ENCODE measurements at places on chromosomes 4 and X.

GRCh38 chrX:11970578-11971359 lies 167.5 kb upstream of the FRMPD4 start:
- DNase-seq = no peak

DNA sequence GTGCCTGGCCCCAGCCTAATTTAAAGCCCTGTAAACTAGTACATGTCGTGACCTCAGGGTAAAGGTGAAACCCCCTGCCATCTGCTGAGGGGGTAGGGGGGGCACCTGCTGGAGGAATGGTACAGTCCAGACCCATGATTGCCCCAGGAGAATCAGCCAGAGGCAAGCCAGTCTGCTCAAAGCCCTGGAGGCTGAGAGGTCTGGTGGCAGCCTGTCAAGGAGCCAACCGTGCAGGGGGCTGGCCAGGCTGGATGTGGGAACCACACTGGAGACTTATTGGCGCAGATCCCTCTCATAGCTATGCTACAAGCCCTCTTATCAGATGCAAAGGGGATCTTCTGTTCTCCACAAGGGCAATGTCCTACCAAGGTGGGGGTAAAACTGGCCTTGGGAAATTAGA lies 31.4 kb upstream of the PJA1 start:
- no peak for DNase-seq

GRCh38 chrX:122241959-122242358 lies 942.1 kb upstream of the GRIA3 start:
- no peak for DNase-seq

- DNase-seq = no peak
Observed at GRCh38 chr4:10584042-10584441, 100.5 kb downstream of the CLNK start.
